Occipital lobe (tissue), 3 donors: ENCODE measurements at places on chromosomes 7 and 10. TPM values are rescaled to one million over a fixed set of nuclear protein-coding genes. Genes with fewer than 3 reads are reported as not detected.

DNA sequence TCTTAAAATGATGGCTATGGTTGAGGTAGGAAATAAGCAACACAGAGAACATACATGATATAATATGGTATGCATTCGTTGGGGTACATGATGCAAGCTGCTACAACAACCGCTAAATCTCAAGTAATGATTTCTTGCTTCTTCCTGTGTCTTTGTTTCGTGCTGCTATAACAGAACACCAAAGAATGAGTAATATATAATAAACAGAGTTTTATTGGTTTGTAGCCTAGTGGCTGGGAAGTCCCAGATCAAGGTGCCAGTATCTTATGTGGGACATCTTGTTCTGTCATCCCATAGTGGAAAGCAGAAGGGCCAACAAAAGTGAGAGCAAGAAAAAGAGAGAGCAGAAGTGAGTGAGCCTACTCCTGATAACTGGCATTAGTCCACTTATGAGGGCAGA, 689.7 kb downstream of the SUGCT start:
- DNase-seq = no peak

DNA sequence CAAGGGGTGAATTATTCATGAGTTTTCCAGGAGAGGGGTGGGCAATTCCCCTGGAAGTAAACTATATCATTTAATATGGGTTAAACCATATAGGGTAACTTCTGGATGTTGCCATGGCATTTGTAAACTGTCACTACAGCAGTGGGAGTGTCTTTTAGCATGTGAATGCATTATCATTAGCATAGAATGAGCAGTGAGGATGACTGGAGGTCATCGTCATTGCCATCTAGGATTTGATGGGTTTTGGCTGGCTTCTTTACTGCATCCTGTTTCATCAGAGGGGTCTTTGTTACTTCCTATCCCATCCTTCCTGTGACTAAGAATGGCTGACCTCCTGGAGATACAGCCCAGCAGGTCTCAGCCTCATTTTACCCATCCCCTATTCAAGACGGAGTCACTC, 139.5 kb upstream of the PRKCQ start:
- DNase-seq = no peak

RNF148 gene
- 0.78 TPM for total RNA-seq

IFIT1B gene
- total RNA-seq = 2.0 TPM

DNA sequence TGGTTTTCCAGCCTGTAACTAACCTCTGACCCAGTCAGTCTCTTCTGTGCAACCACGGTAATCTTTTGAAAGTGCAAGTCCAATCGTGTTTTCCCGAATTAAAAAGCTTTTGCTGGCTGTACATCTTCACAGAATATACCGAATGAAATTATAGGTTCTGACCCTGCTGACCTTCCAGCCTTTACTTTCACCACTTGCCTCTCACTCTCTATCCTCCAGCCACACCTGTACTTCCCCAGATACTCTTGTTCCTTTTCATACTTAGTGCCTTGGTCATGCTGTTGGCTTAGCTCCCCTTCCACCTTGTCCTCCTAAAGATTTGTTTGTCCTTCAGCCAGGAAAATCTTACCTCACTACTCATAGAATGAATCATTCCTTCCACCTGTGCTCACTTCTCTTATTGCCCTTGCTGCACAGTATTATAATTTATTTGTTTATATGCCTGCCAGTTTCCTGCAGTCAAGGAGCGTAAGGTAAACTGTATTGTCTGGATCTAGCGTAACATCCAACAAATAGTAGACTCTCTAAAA, 2.3 kb upstream of the PNPLA8 start:
- DNase-seq = no peak

INA gene
- total RNA-seq = 177 TPM

- DNase-seq = no peak
Observed at GRCh38 chr7:116571552-116571951, 46.7 kb downstream of the CAV1 start.

GRCh38 chr10:59589796-59590195, 119.9 kb downstream of the SLC16A9 start:
- DNase-seq = no peak

DNA sequence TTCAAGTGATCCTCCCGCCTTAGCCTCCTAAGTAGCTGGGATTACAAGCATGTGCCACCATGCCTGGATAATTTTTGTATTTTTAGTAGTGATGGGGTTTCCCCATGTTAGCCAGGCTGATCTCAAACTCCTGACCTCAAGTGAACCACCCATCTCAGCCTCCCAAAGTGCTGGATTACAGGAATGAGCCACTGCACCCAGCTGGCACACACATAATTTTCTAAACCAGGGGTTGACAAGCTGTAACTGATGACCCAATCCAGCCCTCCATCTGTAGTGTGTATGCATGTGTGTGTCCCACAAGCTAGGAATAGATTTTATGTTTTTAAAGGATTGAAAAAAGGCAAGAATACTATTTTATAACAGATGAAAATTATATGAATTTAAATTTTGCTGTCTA, 125.9 kb upstream of the INSYN2A start:
- DNase-seq = no peak

GRCh38 chr10:36606234-36606839, 519.1 kb upstream of the ANKRD30A start:
- no peak for DNase-seq
